ENCODE measurements at places on chromosomes 5 and 9. TPM values are rescaled to one million over a fixed set of nuclear protein-coding genes. Genes with fewer than 3 reads are reported as not detected.

TPPP gene
- total RNA-seq = 5.5 TPM

ANXA1 gene
- total RNA-seq = 5,313 TPM

ARL14EPL gene
- not detected for total RNA-seq

FSD1L gene
- total RNA-seq = 0.67 TPM

ADAMTS12 gene
- 1.3 TPM for total RNA-seq

SPATA24 gene
- 5.7 TPM for total RNA-seq

DBH gene
- not detected for total RNA-seq

ECSCR gene
- total RNA-seq = 2.4 TPM

SPATA9 gene
- not detected for total RNA-seq

TAF11L10 gene
- not detected for total RNA-seq

DNA sequence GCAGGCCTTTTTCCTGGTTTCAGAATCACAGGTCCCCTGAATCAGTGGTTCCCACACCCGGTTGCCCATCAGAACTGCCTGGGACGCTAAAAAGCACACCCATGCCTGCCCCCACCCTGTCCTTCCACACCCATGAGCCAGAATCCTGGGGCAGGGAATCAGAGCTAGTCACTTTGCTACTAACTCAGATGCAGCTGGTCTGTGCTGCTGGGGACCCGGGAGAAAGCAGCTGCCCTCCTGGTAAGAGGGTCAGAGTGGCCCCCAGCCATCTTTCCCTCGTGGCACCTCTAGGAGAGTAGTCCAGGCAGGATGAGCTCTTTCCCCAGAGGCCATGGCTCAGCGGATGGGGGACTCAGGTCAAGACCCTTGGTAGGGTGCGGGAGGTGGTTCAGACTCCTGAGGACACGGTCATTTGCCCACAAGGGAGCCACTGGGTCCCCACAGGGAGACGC is 11.3 kb upstream of the NUP214 start:
- H3K4me1 ChIP-seq = no peaks in the 10 kb centered on the region
- no peaks in the 10 kb centered on the region for H3K36me3 ChIP-seq

DNA sequence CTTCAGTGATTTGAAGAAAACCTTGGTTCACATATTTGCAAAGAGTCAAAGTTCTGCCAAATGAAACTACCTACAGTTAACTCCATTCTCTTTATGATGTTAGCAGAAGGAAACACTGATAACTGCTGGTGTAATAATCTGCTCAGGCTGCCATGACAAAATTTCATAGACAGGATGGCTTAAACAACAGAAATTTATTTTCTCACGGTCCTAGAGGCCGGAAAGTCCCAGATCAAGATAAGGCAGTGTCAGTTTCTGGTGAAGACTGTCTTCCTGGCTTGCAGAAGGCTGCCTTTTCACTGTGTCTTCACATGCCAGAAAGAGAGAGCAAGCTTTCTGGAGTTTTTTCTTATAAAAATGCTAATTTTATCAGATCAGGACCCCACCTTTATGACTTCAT is 102.4 kb upstream of the PARP8 start:
- H3K27me3 ChIP-seq = no peaks in the 10 kb centered on the region
- no peaks in the 10 kb centered on the region for H3K36me3 ChIP-seq
- no peaks in the 10 kb centered on the region for H3K4me1 ChIP-seq
- no peak overlapping the region for H3K4me3 ChIP-seq
- H3K27ac ChIP-seq = no peak overlapping the region

GRCh38 chr5:129930221-129930620 is 26.0 kb downstream of the CHSY3 start:
- no peaks in the 10 kb centered on the region for H3K36me3 ChIP-seq
- no peaks in the 10 kb centered on the region for H3K4me1 ChIP-seq
- DNase-seq = no peak

DNA sequence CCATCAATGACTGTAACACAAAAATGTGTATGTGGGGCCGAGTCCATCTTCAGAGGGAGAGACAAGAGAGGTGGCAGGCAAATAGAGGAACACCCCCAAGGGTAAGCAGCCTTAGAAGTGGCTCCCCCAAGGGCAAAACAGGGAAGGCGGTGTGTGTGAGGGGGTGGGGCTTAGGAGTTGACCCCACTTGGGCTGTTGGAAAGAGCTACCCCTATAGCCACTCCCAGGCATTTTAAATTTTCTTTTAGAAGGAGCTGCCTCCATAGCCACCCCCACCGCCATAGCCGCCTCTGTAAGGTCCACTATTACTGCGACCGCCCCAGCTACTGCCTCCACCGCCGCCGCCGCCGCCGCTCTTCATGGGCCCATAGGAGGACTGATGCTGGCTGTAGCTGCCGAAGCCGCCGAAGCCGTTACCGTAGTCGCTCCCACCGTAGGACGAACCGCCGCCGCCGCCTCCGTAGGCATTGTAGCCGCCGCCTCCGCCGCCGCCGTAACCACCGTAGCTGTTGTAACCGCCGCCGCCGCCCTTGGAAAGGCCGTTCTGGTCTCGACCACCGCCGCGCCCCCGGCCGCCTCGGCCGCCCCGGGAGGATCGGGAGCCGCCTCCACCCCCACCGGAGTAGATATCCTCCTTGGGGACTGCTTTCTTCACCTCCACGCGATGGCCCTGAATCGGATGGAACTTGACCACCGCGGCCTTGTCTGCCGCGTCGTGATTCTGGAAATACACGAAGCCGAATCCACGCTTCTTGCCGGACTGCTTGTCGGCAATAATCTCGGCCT is 1.1 kb downstream of the HNRNPA0 start:
- H3K4me1 ChIP-seq = no peaks in the 10 kb centered on the region
- H3K36me3 ChIP-seq = no peaks in the 10 kb centered on the region
- DNase-seq = no peak
- H3K27ac ChIP-seq = peak overlapping the region; percentile 100
- peak overlapping the region; percentile 62 for H3K4me3 ChIP-seq

GRCh38 chr9:127336506-127337352 is 60.2 kb upstream of the SLC2A8 start:
- peaks cover 59% of the 10 kb centered on the region for H3K4me1 ChIP-seq
- DNase-seq = no peak
- no peak overlapping the region for H3K4me3 ChIP-seq
- no peaks in the 10 kb centered on the region for H3K27me3 ChIP-seq
- H3K27ac ChIP-seq = peak overlapping the region; percentile 76

- no peaks in the 10 kb centered on the region for H3K36me3 ChIP-seq
- H3K4me3 ChIP-seq = no peak overlapping the region
- no peak overlapping the region for H3K27ac ChIP-seq
- H3K27me3 ChIP-seq = no peaks in the 10 kb centered on the region
- H3K4me1 ChIP-seq = no peaks in the 10 kb centered on the region
These were observed 20.6 kb upstream of the LARP1 start for GRCh38 chr5:154734370-154735248.

GRCh38 chr9:79572608-79573411 is 1.0 kb downstream of the TLE4 start:
- H3K36me3 ChIP-seq = no peaks in the 10 kb centered on the region
- H3K4me3 ChIP-seq = peak overlapping the region; percentile 100
- peak overlapping the region; percentile 94 for H3K27ac ChIP-seq
- DNase-seq = no peak
- peaks cover 3% of the 10 kb centered on the region for H3K4me1 ChIP-seq
- no peaks in the 10 kb centered on the region for H3K27me3 ChIP-seq

- H3K27me3 ChIP-seq = no peaks in the 10 kb centered on the region
- peaks cover 40% of the 10 kb centered on the region for H3K4me1 ChIP-seq
- no peak overlapping the region for H3K4me3 ChIP-seq
- no peak overlapping the region for H3K27ac ChIP-seq
These were observed 1.7 kb downstream of the NELFB start for GRCh38 chr9:137256856-137257255.

GRCh38 chr5:132491368-132492364 is 1.1 kb upstream of the IRF1 start:
- peak overlapping the region; percentile 85 for H3K4me3 ChIP-seq
- no peaks in the 10 kb centered on the region for H3K27me3 ChIP-seq
- H3K36me3 ChIP-seq = peaks cover 6% of the 10 kb centered on the region
- H3K4me1 ChIP-seq = peaks cover 57% of the 10 kb centered on the region
- no peak for DNase-seq

- H3K36me3 ChIP-seq = no peaks in the 10 kb centered on the region
- no peaks in the 10 kb centered on the region for H3K27me3 ChIP-seq
- no peak for DNase-seq
- no peaks in the 10 kb centered on the region for H3K4me1 ChIP-seq
- no peak overlapping the region for H3K4me3 ChIP-seq
- H3K27ac ChIP-seq = no peak overlapping the region
These were observed 21.2 kb upstream of the MARCHF3 start for GRCh38 chr5:127051591-127051990.

GRCh38 chr5:42285230-42285629 is 138.0 kb upstream of the GHR start:
- H3K27me3 ChIP-seq = no peaks in the 10 kb centered on the region
- H3K4me1 ChIP-seq = no peaks in the 10 kb centered on the region
- no peak overlapping the region for H3K4me3 ChIP-seq
- no peak for DNase-seq

DNA sequence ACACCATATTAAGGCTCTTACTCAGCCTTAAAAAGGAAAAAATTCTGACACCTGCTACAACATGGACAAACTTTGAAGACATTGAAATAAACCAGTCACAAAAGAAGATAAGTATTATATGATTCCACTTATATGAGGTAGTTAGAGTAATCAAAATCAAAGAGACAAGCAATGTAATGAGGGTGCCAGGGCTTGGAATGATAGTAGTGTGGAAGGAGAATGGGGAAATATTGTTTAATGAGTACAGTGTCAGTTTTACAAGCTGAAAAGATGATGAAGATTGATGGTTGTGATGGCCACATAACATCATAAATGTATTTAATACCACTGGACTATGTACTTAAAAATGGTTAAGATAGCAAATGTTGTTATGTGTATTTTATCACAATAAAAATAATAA is 485.7 kb downstream of the SPATA31D1 start:
- no peak overlapping the region for H3K27ac ChIP-seq
- no peaks in the 10 kb centered on the region for H3K4me1 ChIP-seq
- no peaks in the 10 kb centered on the region for H3K36me3 ChIP-seq

DNA sequence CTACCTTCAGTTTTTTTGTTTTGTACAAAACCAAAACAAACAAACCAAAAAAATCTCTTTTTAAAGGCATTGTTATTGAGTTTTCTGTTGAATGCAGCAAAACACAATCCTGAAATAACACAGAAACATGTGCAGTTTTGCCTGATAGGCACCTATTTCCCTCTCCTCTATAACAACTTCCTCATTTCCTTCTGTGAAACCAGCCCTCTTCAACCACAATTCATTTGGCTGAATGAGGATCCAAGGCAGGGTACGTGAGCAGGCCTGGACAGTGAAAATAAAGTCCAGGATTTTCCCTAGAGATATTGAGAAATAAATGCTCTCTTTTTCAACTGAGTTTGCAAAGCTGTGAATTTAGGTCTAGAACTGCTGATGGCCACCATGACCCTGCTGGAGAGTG is 134.8 kb upstream of the LARP1 start:
- H3K4me3 ChIP-seq = no peak overlapping the region
- H3K4me1 ChIP-seq = no peaks in the 10 kb centered on the region
- DNase-seq = no peak
- H3K36me3 ChIP-seq = no peaks in the 10 kb centered on the region
- H3K27me3 ChIP-seq = no peaks in the 10 kb centered on the region
- no peak overlapping the region for H3K27ac ChIP-seq

DNA sequence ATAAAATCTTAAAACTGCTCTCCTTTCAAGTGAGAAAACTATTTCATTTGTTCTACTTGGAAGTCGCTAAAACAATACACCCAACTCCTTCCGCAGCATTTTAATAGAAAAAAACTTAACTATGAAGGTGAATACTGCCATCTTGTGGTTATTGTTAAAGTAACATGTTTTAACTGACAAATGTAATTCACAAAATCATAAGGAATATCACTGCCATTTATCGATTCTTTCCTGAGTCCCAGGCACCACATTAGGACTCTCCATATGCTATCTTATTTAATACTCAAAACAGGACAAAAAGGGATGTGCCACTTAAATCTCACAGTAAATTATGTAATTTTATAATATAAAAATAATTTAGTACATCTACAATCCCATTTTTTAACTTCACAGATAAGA is 130.5 kb upstream of the ITGA1 start:
- DNase-seq = no peak
- no peaks in the 10 kb centered on the region for H3K4me1 ChIP-seq
- H3K27ac ChIP-seq = no peak overlapping the region

GRCh38 chr5:154244476-154244875 is 53.9 kb downstream of the GALNT10 start:
- H3K27me3 ChIP-seq = no peaks in the 10 kb centered on the region
- H3K4me1 ChIP-seq = peaks cover 4% of the 10 kb centered on the region
- H3K36me3 ChIP-seq = no peaks in the 10 kb centered on the region
- no peak overlapping the region for H3K4me3 ChIP-seq
- DNase-seq = no peak

GRCh38 chr5:82151204-82151603 is 127.0 kb downstream of the RPS23 start:
- H3K36me3 ChIP-seq = no peaks in the 10 kb centered on the region
- DNase-seq = no peak
- no peak overlapping the region for H3K4me3 ChIP-seq

DNA sequence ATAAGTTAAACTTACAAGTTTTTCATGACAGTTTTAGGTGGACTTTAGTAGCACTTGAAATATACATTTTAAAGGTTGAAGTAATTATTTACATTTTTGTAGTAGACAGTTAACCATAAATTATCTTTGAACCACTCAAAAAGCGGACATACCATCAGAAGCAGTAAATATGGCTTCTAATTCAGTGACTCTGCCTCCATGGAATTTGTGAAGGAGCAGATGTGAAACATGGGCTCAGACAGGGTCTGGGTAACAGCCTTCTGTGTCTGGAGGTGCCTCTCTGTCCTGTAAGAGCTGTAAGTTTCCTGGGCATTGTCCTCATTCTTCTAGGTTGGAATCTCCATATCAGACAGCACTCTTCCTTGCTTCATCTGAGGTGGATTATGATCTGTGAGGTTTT is 12.4 kb downstream of the RLN2 start:
- H3K36me3 ChIP-seq = no peaks in the 10 kb centered on the region
- H3K4me1 ChIP-seq = no peaks in the 10 kb centered on the region
- DNase-seq = no peak
- H3K27ac ChIP-seq = no peak overlapping the region

- peaks cover 4% of the 10 kb centered on the region for H3K4me1 ChIP-seq
- no peaks in the 10 kb centered on the region for H3K36me3 ChIP-seq
- H3K4me3 ChIP-seq = peak overlapping the region; percentile 55
- no peak for DNase-seq
These were observed 7.9 kb upstream of the PSD2 start for GRCh38 chr5:139787568-139788293.

DNA sequence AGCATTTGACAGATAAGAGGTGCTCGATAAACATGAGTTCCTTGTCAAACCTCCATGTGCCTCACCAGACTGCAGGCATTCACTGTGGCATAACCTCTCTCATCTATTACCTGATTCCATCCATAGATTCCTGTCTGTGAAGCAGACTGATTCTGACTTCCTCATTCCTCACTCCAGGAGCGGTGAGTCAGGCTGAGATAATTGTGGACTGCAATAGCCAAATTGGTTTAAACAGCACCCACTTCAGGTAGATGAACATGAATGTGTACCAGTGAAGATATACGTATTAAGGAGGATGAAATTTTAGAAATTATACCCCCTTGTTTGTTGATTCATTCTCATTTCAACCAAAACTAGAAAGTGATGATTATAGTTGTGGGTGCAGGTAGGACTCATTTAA is 391.2 kb downstream of the HINT1 start:
- H3K36me3 ChIP-seq = no peaks in the 10 kb centered on the region
- no peak overlapping the region for H3K27ac ChIP-seq
- DNase-seq = no peak
- H3K4me3 ChIP-seq = no peak overlapping the region
- H3K4me1 ChIP-seq = no peaks in the 10 kb centered on the region
